A549 treated with Hydrocortisone at 1 μM for 4 hours (cell line): ENCODE measurements at places on chromosomes 6 and 20. TPM values are rescaled to one million over a fixed set of nuclear protein-coding genes. Genes with fewer than 3 reads are reported as not detected.

Gene MUCL3
- total RNA-seq, result 0.07 to 0.15 TPM (median 0.12 TPM) in 5 replicates

Gene TGM3
- 0.06 to 0.12 TPM (median 0.07 TPM) in 4 of 5 replicates, not detected in the other for total RNA-seq

Gene SEL1L2
- not detected in 5 replicates for total RNA-seq

Gene TXNDC5
- 129 to 150 TPM (median 138 TPM) in 5 replicates for total RNA-seq

Gene RAET1G
- total RNA-seq, result 6.6 to 11.2 TPM (median 9.7 TPM) in 5 replicates

Gene TSBP1
- not detected in 5 replicates for total RNA-seq

Gene CNKSR3
- total RNA-seq, result 7.2 to 10.7 TPM (median 7.9 TPM) in 5 replicates
